ENCODE measurements at places on chromosomes 5 and 9.

DNA sequence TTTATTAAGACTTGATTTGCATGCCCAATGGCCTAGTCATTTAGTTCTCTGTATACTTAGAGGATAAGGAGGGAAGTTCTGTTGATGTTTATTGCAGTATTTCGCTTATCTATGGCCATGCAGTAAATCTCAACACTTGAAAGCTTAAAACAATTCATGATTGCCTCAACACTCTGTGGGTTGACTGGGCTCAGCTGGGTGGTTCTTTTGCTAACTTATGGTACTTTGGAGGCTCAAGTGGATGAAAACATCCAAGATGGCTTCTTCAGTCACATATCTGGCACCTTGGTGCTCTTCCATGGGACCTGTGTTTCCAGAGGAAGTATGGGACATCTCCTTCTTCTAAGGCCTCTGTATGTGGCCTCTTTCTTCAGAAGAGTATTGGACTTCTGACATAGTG is 10.3 kb upstream of the ROR2 start:
- no peak for DNase-seq

- no peak for DNase-seq
These were observed 230.3 kb downstream of the CRB2 start for GRCh38 chr9:123586275-123586674.

- DNase-seq, result no peak
These were observed 61.5 kb downstream of the LNPEP start for GRCh38 chr5:96997265-96997859.

DNA sequence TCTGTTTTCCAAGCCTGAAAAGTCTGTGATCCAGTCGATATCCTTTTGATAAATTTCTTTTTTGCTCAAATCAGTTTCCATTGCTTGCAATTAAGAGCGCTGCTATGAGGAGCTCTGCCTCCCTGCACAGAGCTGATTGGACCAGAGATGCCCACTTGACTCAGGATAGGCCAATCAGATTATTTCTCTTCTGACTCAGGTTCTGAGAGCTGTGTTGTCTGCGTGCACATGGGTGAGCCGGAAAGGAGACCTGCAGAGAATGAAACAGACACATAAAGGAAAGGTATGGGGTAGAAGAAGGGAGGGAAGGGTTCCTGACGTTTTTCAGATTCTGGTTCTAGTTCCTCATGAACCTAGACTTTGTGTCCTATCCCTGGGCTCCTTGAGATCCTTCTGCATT is 15.8 kb upstream of the FABP6 start:
- no peak for DNase-seq

DNA sequence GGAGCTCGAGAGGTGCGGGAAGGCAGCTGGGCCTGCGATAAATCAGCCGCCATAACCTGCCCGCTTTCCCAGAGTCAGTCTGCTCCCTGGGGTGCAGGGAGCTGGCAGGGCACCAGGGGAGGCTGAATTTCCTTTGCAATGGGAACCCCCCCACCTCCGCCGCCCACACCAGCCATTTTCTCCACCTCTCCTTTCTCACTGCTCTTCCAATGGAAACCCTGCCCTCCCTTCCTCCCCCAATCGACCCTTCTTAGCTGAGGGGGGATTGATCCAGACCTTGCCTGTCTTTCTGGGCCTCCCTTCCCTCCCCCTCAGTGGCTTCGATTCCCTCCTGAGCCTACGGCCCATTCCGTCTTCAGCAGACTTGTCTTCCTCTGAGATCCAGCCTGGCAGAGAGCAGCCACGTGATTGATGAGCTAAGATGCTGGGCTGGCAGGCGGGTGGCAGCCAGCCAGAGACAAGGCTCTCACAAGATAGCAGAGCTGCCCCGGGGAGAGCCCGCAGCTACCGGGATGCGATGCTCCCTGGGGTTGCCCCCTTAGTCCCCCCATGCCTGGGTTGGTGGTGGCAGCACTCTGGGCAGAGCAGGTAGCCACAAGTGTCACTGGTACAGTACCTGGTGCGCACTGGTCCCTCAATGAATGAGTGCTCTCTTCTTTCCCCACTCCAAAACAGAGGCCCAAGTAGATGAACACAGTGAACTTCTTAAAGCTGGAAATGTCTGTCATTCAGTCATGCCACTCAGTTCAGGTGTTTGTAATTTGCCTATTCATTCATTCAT is 53.7 kb upstream of the FABP6 start:
- no peak for DNase-seq

- no peak for DNase-seq
These were observed 53.4 kb upstream of the FBXL7 start for GRCh38 chr5:15446552-15446951.

GRCh38 chr5:54658010-54658409 is 140.5 kb downstream of the SNX18 start:
- no peak for DNase-seq

- DNase-seq, result no peak
These were observed 457.7 kb downstream of the ICE1 start for GRCh38 chr5:5880077-5880763.

DNA sequence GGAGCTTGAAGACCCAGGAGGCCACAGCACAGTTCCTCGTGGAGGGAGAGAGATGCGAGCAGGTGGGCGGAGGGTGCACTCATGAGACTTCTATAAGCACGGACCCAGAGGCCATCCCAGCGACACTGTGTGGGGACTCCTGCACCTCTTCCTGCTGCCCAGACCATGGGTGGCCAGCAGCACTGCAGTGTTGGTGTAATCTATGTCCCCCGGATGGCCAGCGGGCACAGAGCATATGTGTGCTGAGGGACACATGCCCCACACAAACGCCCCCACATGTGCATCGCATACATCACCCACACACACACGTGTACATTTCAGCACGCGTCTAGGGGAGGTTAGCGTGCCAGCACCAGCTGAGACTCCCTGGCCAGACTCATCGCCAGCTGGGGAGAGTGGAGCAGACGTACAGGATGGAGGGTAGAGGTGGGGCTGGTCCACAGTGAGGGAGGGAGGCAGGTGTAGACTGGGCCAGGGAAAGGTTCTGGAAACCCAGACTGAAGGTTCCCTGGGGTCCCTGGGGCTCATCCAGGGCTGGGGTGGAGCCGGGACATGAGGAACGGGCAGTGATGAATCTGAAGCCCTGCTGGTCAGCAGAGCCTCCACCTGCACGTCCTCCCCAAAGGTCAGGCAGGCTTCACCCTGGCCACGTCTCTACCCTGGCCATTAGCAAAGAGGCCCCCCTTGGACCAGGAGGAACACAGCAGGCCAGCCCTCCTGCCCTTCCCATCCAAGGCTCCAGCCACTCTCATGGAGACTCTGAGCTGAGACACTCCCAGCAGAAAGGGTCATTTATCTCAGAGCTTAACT is 27.6 kb downstream of the ADAMTS2 start:
- no peak for DNase-seq

- no peak for DNase-seq
These were observed 866.1 kb downstream of the TLE4 start for GRCh38 chr9:80437825-80438224.

GRCh38 chr5:106097340-106097739 is 1573.4 kb downstream of the EFNA5 start:
- no peak for DNase-seq

DNA sequence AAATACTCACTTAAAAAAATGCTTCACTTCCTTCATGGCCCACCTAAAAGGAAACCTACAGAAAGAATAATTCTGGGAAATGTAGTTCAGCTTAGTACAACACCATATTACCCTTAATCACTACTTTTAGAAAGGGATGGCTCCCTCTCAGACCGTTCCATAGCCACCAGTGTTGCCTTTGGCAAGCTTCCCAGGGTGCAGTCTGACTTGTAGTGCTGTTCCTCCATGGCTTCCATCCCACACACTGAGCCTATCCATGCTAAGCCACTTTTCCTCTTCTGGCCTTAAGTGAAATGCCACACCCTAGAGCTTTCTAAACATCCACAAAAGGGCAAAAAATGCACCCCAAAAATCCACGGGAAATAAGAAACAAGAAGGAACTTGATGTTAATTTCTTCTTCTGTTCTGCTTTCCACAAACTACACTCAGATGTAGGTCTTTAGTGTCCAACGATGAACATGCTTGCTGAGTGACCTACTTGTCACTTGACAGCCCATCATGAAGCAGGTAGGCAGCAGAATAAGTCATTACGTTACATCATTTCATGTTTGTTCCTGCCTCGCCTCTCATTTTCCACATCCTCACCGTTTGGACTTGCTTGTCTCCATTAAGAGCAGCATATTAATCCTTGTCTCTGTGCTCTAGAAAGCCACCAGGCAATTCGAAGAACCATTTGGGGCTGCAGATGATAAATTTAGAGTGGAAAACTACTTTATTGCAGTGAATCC is 391.1 kb upstream of the GRAMD2B start:
- no peak for DNase-seq

- no peak for DNase-seq
These were observed 34.2 kb upstream of the MSH3 start for GRCh38 chr5:80620211-80620610.

DNA sequence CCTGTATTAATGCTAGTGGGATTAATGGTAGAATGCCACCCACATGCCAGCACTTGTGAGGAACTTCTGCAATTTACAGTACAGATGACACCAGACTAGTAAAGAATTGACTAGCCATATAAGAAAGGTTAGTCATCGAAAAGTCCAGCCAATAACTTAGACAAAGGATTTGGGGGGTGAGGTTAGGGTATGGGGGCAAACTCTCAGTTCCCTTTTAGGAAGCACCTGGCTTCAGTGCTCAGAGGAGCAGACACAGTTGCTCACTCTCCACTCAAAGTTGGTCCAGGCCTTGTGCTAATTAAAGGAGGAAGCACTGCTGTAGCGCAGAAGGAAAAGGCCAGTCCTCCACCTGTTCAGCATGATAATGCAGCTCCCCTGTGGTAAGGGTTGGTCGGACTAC is 25.2 kb downstream of the TGFBR1 start:
- DNase-seq, result no peak

DNA sequence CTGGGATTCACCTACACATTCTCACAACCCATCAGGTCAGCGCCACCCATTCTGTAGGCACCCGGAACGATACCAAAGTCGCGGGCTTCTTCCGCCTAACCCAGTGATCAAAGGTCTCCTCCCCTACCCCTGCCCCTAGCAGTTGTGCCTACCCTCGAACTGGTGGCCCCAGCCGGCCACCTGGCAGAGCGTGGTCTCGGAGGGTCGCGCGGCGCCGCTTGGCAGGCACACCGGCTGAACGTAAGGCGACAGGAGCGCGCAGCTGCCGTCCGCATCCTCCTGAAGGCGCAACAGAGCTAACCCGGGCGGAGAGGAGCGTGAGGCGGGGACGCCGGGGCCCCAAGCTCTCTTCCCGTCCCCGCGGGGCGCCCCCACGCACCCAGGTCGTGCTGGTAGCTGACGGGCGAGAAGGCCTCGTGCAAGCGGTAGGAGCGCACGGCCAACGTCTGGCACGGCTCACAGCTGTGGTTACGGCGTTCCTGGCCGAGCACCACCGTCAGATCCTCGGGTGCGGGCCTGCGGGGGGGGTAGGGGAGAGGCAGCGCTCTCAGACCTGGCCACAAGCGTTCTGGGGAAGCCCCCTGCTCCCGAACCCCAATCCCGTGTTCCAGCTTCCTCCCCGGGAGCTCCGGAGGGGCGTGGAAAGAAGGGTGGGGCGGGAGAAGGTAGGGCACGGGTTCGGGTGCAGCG is 2.8 kb upstream of the PFN3 start:
- peak; percentile 52 for DNase-seq

DNA sequence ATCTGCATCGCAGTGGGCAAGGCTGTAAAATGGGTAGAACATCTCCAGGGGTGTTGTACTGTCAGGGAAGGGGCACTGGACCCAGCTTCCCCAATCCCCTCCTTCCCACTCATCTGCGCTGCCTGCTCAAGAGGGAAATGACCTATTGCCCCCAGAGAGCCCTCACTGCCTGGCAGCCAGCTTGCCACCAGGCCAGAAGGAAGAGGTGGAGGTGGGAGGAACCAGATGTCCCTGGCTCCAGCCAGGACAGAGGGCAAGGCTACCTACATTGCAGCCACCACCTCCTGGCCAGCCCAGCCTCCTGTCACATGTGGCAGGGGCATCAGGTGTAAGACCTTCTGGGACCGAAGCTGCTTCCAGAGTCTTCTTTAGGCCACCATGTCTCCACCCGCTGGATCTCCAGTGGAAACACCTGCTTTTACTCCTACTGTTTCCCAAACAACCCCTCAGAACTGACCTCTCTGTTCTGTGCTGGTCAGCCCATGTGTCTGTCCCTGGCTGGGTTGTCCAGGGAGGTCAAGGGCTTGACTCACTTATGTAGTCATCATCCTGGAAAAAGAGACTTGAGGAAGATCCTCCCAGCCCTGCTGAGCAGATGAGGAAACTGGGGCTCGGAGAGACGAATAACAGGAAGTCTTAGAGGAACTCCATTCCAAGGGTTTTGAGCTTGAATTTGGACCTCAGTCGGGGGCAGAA is 42.3 kb downstream of the JADE2 start:
- DNase-seq, result no peak

DNA sequence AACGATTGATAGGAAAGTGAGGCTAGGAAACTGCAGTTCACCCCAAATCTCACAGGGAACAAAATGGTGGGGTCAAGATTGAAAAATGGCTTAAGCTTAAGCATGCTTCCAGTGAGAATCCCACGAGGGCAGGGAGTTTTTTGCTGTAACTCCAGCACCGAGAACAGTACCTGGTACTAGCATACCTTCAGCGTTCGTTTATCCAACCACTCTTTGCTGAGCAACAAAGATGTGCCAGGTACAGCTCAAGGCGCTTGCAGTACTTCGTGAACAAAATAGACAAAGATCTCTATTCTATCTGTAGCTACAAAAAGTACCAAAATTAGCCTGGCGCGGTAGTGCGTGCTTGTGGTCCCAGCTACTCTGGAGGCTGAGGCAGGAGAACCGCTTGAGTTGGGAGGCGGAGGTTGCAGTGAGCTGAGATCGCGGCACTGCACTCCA is 778 bp upstream of the PPP6C start:
- DNase-seq, result no peak

DNA sequence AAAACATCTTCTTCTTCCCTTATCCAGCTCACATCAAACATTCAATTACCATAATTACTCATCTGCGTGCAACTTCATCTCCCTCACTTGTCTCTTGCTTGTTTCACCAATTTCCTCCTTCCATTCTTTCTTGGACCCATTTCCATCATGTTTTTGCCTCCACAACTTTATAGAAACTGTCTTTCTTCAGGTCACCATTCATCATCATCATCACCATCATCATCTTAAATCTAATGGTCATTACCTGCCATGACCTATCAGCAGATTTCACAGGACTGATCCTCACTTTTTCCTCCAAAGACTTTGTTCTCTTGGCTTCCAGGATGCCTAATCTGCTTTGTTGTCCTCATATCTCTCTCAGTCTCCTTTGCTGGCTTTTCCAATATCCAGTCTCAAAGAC is 495.6 kb downstream of the DNAH5 start:
- no peak for DNase-seq

DNA sequence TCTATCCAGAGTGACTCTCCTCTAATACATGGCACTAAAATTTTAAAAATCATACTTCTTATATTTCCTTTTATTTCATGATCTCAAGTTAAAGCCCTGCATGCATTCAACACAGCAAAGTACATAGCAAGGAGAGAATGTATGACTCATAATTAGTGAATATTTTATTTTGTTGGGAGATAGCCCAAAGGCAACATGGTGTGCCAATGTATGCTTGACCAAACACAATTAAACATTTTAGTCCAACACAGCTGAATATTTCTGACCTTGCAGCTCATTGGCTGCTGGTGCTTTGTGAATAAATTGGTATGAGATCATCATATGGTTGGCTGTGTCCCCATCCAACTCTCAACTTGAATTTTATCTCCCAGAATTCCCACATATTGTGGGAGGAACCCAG is 103.5 kb downstream of the NPR3 start:
- no peak for DNase-seq

- no peak for DNase-seq
These were observed 15.2 kb upstream of the PHYKPL start for GRCh38 chr5:178247481-178248456.

GRCh38 chr9:124757616-124758015 is 13.5 kb downstream of the NR6A1 start:
- no peak for DNase-seq

- no peak for DNase-seq
These were observed 150.3 kb downstream of the GPBP1 start for GRCh38 chr5:57324181-57324580.
